Foreskin melanocyte (primary cell): ENCODE measurements at places on chromosomes 6 and 20.

- peak; percentile 16 for DNase-seq
Observed at GRCh38 chr6:44667668-44668390, 280.3 kb downstream of the CDC5L start.

- DNase-seq: no peak
Observed at GRCh38 chr6:1076531-1077459, 235.1 kb upstream of the FOXQ1 start.

- no peak for DNase-seq
Observed at GRCh38 chr6:105836889-105837288, 249.2 kb upstream of the PRDM1 start.

GRCh38 chr6:51839726-51840374 lies 247.6 kb downstream of the PKHD1 start:
- no peak for DNase-seq

DNA sequence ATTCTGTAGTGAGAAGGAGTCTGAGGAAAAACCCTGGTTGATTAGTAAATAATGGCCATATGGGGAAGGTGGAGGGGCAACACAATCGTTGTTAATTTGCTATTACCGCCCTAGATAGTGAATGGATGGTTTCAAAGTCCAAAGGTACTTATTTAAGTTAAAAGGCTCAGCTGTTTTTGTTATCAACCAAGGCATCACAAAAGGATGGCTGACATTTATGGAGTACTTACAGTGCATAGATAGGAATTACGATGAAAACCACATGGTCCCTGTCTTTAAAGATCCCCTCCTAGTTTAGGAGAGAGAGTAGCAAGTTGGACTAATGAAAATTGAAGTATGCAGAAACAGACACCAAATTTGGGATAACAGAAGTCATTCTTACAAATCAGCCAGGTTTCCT lies 319.6 kb downstream of the CDKAL1 start:
- DNase-seq: no peak
